ENCODE measurements at places on chromosomes 7 and 10.

DNA sequence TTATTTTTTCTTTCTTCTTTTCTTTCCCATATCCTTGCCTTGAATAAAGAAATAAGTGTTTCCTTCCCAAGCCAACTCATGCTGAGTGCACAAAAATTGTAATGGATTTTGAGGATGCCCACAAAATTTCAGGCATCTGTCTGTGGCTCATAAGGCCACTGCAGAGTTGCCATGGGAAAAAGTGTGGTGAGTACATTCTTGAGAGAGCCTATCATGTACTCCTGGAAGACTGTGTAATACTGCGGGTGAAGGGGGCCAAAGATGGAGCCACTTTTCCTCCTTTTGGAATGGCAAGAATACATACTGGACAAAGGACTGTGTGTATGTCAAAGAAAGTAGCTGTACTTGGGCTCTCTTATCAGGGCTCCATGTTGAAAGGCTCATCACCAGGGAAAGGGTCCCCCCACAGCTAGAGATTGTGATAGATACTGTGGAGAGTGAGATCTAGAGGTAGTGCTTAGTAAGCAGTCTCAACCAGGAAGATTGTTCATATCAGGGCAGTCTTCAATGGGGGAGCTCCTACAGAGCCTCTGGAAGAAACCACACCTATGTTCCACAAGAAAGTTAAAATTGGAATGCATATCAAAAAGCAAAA is 341.6 kb upstream of the KCND2 start:
- no peak for DNase-seq

GRCh38 chr10:6108631-6109443 is 20.0 kb downstream of the RBM17 start:
- peak; percentile 66 for DNase-seq

DNA sequence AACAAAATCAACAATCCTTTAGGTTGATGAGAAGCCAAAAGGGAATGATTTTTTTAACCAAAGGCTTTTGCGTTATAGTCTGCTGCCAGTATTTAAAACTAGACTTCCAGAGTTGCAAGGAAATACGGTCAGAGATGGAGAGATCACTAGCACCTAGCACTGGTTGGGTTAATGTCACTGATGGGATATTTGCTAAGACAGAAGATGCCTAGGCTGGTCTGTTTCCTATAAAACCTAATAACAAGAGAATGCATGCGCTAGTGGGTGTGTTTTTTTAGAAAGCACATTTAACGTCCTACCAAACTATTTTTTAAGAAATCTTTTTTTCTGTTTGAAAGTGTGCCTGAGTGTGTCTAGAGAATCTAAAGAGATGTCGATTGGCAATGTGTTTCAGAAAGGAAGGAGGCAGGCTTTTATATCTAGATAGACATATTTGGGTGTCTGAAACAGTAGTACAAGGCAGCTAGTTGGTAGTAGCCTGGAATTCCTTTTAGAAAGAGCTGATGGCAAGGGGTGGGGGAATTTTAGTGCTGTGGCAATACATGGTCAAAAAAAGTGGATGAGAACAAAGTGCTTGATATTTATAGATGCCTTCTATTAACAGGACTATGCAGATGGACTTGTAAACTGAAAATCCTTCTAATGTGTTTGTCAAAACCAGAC is 863 bp downstream of the CALD1 start:
- no peak for DNase-seq

- no peak for DNase-seq
These were observed 1.4 kb upstream of the ASIC3 start for GRCh38 chr7:151046603-151047573.

GRCh38 chr10:101062232-101063049 is 652 bp downstream of the KAZALD1 start:
- DNase-seq, result peak; percentile 80

GRCh38 chr10:80737209-80737608 is 199.5 kb downstream of the SH2D4B start:
- DNase-seq, result no peak

Measured in germinal center (tissue), 1 donor.